ENCODE measurements at places on chromosomes 12 and 14. TPM values are rescaled to one million over a fixed set of nuclear protein-coding genes. Genes with fewer than 3 reads are reported as not detected.
A peak's percentile ranks its signal among the peaks of the same experiment; 100 is the strongest.

GRCh38 chr12:124605150-124605882 lies 37.9 kb upstream of the NCOR2 start:
- DNase-seq: no peak

- DNase-seq: no peak
Observed at GRCh38 chr14:66649498-66649897, 141.6 kb downstream of the GPHN start.

DNA sequence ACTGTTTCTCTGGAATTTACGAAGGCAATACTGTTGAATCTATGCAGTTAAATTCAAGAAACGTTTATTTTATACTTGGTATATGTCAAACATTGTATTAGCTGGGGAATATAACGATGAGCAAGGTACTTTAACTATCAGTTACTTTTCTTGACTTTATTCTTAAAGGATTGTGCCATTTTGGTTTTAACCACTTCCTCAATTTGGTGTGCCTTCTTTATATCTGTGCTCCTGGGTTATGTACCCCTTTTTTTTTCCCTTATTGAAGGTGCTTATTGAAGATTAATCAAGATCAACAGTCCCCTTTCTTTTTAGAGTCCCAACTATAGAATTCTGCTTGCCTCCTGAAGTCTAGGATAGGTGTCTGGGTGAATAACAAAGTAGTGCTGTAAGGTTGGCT lies 5.8 kb downstream of the RAB21 start:
- no peak for DNase-seq

DNA sequence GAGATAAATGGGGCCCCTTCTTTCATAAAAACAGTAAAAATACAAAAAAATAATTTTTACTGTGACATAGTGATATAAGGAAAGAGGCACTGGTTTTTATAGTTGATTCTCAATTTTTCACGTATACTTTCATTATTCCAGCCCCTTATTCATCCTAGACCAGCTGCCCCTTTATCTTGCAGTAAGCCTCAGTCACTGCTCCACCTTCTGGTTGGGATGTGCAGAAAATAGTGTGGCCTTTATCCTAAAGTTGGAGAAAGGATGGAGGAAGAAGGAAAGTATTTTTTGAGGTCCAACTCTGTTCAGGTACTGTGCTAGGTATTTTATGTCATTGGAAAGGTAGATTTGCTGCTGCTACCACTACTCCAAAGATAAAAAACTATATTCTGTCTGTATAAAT lies 172.7 kb downstream of the ANO6 start:
- peak; percentile 36 for DNase-seq

DNA sequence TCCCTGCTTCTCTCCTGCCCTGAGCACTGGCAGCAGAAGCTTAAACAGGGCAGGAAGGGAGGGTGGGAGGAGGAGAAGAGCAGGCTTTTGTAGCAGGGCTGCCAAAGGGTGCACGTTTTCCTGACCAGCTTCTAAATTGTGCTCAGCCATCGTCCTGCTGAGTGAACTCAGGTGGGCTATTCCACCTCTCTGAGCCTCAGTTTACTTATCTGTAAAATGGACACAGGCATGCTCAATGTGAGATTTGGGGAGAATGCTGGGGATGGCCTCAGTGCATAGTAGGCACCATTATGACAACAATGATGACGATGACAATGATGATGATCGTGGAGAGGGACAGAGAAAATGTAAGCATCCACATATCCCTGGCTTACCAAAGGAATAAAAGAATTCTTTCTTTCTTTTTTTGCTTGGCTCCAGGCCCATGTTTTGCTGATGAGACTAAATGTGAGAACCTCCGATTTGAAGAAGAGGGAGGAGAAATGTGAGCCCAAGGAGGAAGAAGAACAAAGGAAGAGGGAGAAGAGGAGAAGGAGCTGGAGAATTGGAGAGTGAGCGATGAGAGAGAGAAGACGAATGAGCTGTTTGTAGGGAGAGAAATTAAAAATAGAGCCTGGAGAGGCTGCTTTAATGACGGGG lies 105.5 kb upstream of the MYL2 start:
- DNase-seq: no peak

- no peak for DNase-seq
Observed at GRCh38 chr12:89236237-89236636, 116.1 kb downstream of the DUSP6 start.

The DHRS2 gene
- 0.28 TPM for polyA plus RNA-seq

The KRT8 gene
- polyA plus RNA-seq: 166 TPM

The ABCC9 gene
- polyA plus RNA-seq: 8.8 TPM
